Muscle of leg (tissue), 16 donors: ENCODE measurements at places on chromosomes 2 and 18. TPM values are rescaled to one million over a fixed set of nuclear protein-coding genes. Genes with fewer than 3 reads are reported as not detected.

GRCh38 chr2:230946429-230947234 lies 21.6 kb upstream of the GPR55 start:
- no peak overlapping the region for H3K27ac ChIP-seq
- no peaks in the 10 kb centered on the region for H3K36me3 ChIP-seq
- peaks cover 4% of the 10 kb centered on the region for H3K4me1 ChIP-seq
- no peak for DNase-seq

DNA sequence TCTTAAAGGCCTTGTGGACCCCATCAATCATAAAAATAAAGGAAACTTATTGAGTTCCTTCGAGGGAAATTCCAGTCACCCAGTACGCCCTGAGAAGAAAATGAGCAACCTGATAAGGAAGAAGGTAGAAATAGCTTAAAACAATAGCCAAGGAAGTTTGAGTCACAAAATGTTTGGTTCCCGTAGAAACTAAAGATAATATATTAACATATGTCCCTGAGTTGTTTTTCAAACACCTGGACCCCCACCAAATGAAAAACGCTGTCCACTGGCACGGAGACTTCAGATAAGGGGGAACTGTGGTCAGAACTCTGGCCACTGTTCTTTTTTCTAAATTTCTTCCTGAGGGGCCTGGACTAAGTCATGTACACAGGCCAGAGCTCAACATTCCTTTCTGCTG lies 669.1 kb downstream of the ADCYAP1 start:
- no peaks in the 10 kb centered on the region for H3K4me1 ChIP-seq
- H3K27ac ChIP-seq: no peak overlapping the region
- no peak overlapping the region for H3K4me3 ChIP-seq
- no peaks in the 10 kb centered on the region for H3K27me3 ChIP-seq

- H3K4me3 ChIP-seq: no peak overlapping the region
- no peaks in the 10 kb centered on the region for H3K27me3 ChIP-seq
- no peak for DNase-seq
- H3K36me3 ChIP-seq: no peaks in the 10 kb centered on the region
- H3K4me1 ChIP-seq: no peaks in the 10 kb centered on the region
These were observed 163.9 kb upstream of the DNMT3A start for GRCh38 chr2:25505622-25506021.

GRCh38 chr18:61901323-61901986 lies 8.6 kb upstream of the RNF152 start:
- no peak overlapping the region for H3K27ac ChIP-seq
- no peak overlapping the region for H3K4me3 ChIP-seq
- H3K27me3 ChIP-seq: peaks cover 2% of the 10 kb centered on the region

- no peak for DNase-seq
- H3K27me3 ChIP-seq: no peaks in the 10 kb centered on the region
- H3K36me3 ChIP-seq: no peaks in the 10 kb centered on the region
- H3K4me3 ChIP-seq: no peak overlapping the region
- no peaks in the 10 kb centered on the region for H3K4me1 ChIP-seq
- H3K27ac ChIP-seq: no peak overlapping the region
These were observed 220.6 kb downstream of the SLC4A10 start for GRCh38 chr2:161844822-161845221.

Gene COL5A2
- total RNA-seq: 787 TPM

DNA sequence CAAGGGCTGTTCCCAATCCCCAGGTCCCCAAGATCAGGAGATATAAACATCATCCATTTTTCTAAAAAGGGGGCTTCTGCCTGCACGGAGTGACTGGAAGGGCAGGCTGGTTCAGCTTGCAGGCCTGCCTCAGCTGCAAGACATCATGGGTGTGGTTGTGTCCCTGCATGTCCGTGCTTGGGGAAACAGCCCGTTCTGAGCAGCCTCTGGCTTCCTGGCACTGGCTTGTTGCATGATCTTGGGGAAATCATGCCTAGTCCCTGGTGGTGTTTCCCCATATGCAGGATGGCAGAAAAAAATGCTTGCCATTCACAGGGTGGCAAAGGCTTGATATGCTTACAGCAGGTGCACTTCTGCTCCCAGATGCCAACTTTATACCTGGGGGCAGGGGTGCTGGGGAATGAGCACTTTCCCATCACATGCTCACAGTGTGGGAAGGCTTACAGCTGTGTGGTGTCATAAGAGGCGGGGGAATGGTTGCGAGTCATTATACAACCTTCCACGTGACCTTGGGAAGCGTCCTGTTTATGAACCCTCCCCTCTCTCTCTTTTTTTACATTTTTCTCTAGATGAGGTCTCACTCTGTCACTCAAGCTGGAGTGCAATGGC lies 7.2 kb downstream of the PCARE start:
- H3K4me1 ChIP-seq: peaks cover 47% of the 10 kb centered on the region
- no peaks in the 10 kb centered on the region for H3K27me3 ChIP-seq
- no peak overlapping the region for H3K27ac ChIP-seq

Gene RGPD4
- total RNA-seq: 0.04 TPM

GRCh38 chr2:64860276-64860885 lies 128.8 kb upstream of the SLC1A4 start:
- H3K36me3 ChIP-seq: no peaks in the 10 kb centered on the region
- no peak for DNase-seq
- H3K27ac ChIP-seq: peak overlapping the region; percentile 91
- H3K4me3 ChIP-seq: peak overlapping the region; percentile 18
- peaks cover 56% of the 10 kb centered on the region for H3K4me1 ChIP-seq
- no peaks in the 10 kb centered on the region for H3K27me3 ChIP-seq

GRCh38 chr2:191206613-191207471 lies 38.4 kb upstream of the MYO1B start:
- H3K4me1 ChIP-seq: peaks cover 5% of the 10 kb centered on the region
- no peak overlapping the region for H3K4me3 ChIP-seq
- no peak overlapping the region for H3K27ac ChIP-seq
- H3K36me3 ChIP-seq: no peaks in the 10 kb centered on the region
- no peaks in the 10 kb centered on the region for H3K27me3 ChIP-seq

Gene CD8B2
- total RNA-seq: 0.09 TPM

- no peak overlapping the region for H3K27ac ChIP-seq
- no peaks in the 10 kb centered on the region for H3K4me1 ChIP-seq
- no peak for DNase-seq
These were observed 92.1 kb upstream of the CREB1 start for GRCh38 chr2:207437524-207438143.

DNA sequence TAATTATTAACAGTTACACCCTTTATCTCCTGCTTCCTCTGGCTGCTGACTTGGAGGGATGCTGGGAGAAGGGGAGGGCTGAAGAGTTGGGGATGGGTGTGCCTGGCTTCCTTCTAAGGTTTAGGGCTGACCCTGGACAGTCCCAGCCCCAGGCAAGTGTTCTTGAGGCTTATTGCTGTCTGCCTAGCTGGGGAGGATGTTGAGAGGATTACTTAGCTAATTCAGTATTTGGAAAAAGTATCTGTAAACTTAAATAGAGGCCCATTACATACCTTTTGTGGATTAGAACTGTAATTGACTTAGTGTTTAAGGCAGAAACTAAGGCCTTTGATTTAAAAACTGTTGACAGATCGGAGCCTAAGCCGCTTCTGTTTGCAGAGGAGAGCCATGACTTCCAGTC lies 67.6 kb downstream of the AGAP1 start:
- no peak overlapping the region for H3K27ac ChIP-seq
- H3K4me3 ChIP-seq: no peak overlapping the region
- no peaks in the 10 kb centered on the region for H3K36me3 ChIP-seq
- no peak for DNase-seq
- H3K4me1 ChIP-seq: peaks cover 33% of the 10 kb centered on the region

Gene RTP5
- not detected for total RNA-seq

DNA sequence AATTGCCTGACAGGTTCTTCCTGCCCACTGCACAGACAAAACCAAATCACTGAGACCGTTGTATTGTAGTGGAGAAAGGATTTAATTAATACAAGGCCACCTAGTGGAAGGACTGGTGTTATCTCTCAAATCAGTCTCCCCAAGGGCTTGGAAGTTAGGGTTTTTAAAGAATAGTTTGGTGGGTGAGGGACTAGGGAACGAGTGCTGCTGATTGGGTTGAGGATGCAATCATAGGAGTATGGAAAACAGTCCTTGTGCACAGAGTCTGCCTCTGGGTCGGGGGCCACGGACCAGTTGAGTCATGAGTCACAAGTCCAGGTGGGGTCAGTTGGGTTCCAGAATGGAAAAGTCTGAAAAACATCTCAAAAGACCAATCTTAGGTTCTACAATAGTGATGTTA lies 89.1 kb downstream of the B3GNT2 start:
- peaks cover 19% of the 10 kb centered on the region for H3K4me1 ChIP-seq
- no peaks in the 10 kb centered on the region for H3K36me3 ChIP-seq
- no peaks in the 10 kb centered on the region for H3K27me3 ChIP-seq
- H3K27ac ChIP-seq: no peak overlapping the region
- H3K4me3 ChIP-seq: no peak overlapping the region
- DNase-seq: no peak

DNA sequence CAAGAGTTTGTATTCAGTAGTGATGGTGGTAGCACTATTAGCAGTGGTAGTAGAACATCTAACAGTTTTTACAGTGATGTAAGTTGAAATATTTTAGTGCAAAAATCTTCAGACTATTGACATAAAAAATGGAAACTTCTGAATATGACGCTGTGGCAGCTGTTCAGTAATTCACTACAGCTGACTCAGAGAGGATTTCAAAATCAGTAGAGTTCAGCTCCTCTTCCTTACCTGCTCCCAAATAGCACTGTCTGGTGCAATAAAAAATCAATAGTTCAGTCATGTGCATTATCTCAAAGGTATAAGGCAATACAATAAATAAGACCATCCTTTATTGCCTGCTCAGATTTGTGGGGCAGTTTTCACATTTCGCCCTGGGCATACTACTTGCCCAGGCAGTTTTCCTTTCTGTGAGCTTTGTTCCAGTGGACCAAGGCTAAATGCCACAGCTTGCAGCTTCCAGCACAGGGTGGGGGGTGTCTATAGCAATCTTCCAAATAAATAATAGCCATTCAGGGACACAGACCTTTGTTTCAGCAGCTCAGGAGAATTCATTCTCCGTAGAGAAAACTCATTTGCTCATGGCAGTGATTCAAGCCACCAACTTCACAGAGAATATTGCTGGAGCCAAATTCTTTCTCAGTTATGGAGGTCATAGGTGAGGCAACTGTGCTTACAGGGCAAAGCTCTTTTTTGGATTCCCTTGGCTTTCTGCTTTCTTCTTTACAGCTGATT lies 33.9 kb upstream of the GORASP2 start:
- no peaks in the 10 kb centered on the region for H3K36me3 ChIP-seq
- H3K4me3 ChIP-seq: no peak overlapping the region
- H3K4me1 ChIP-seq: peaks cover 4% of the 10 kb centered on the region
- peak; percentile 22 for DNase-seq
- H3K27ac ChIP-seq: no peak overlapping the region

- no peak overlapping the region for H3K27ac ChIP-seq
- no peak for DNase-seq
- H3K4me3 ChIP-seq: no peak overlapping the region
- no peaks in the 10 kb centered on the region for H3K4me1 ChIP-seq
- no peaks in the 10 kb centered on the region for H3K27me3 ChIP-seq
These were observed 83.9 kb downstream of the PIK3C3 start for GRCh38 chr18:42038936-42039335.

GRCh38 chr2:152434395-152435182 lies 99.6 kb downstream of the FMNL2 start:
- no peak overlapping the region for H3K4me3 ChIP-seq
- no peaks in the 10 kb centered on the region for H3K27me3 ChIP-seq
- no peak for DNase-seq
- H3K36me3 ChIP-seq: no peaks in the 10 kb centered on the region
- H3K4me1 ChIP-seq: peaks cover 19% of the 10 kb centered on the region

GRCh38 chr2:23093513-23093912 lies 291.5 kb upstream of the KLHL29 start:
- H3K36me3 ChIP-seq: no peaks in the 10 kb centered on the region
- no peaks in the 10 kb centered on the region for H3K27me3 ChIP-seq
- DNase-seq: no peak

DNA sequence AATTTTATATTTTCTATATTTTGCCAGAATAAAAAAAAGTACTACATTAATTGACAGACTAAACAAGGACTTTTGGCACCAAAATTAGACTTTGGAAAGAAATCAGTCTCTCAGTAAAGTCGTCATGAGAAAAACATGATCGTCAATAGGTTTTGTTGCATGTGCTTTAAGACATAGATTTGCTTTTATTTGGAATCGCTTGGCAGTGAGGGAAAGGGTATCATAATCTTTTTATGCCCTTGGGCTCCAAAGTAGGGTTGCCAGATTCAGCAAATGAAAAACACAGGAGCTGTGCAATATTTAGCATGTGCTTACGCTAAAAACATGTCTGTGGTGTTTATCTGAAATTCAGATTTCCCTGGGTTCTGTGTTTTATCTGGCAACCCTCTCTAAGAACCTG lies 177.6 kb downstream of the LAMA1 start:
- H3K27me3 ChIP-seq: no peaks in the 10 kb centered on the region
- H3K27ac ChIP-seq: no peak overlapping the region
- H3K36me3 ChIP-seq: no peaks in the 10 kb centered on the region
- peaks cover 5% of the 10 kb centered on the region for H3K4me1 ChIP-seq
- DNase-seq: peak; percentile 64

Gene GPAT2
- 2.4 TPM for total RNA-seq

Gene CDH19
- 2.3 TPM for total RNA-seq

GRCh38 chr18:37669991-37670534 lies 104.5 kb upstream of the CELF4 start:
- H3K27me3 ChIP-seq: no peaks in the 10 kb centered on the region
- H3K27ac ChIP-seq: no peak overlapping the region
- H3K4me3 ChIP-seq: no peak overlapping the region
- no peaks in the 10 kb centered on the region for H3K4me1 ChIP-seq
- DNase-seq: no peak

Gene HOXD12
- total RNA-seq: not detected

Gene SLC19A3
- 1.2 TPM for total RNA-seq

- H3K27me3 ChIP-seq: peaks cover 10% of the 10 kb centered on the region
- no peaks in the 10 kb centered on the region for H3K4me1 ChIP-seq
- H3K27ac ChIP-seq: no peak overlapping the region
- no peak overlapping the region for H3K4me3 ChIP-seq
- no peaks in the 10 kb centered on the region for H3K36me3 ChIP-seq
- no peak for DNase-seq
These were observed 59.7 kb downstream of the ACAA2 start for GRCh38 chr18:49753643-49754042.

GRCh38 chr2:148416248-148416647 lies 228.3 kb upstream of the EPC2 start:
- no peak for DNase-seq
- no peak overlapping the region for H3K4me3 ChIP-seq
- no peaks in the 10 kb centered on the region for H3K4me1 ChIP-seq
- no peaks in the 10 kb centered on the region for H3K27me3 ChIP-seq
- no peak overlapping the region for H3K27ac ChIP-seq
- H3K36me3 ChIP-seq: no peaks in the 10 kb centered on the region

GRCh38 chr18:58970943-58971790 lies 106.5 kb downstream of the ZNF532 start:
- no peaks in the 10 kb centered on the region for H3K27me3 ChIP-seq
- DNase-seq: no peak
- H3K4me1 ChIP-seq: peaks cover 8% of the 10 kb centered on the region
- no peak overlapping the region for H3K4me3 ChIP-seq
- H3K36me3 ChIP-seq: peaks cover 26% of the 10 kb centered on the region
